ENCODE measurements at places on chromosomes 3 and 15.

GRCh38 chr3:126413693-126414080, 19.0 kb downstream of the CFAP100 start:
- no peak for DNase-seq

DNA sequence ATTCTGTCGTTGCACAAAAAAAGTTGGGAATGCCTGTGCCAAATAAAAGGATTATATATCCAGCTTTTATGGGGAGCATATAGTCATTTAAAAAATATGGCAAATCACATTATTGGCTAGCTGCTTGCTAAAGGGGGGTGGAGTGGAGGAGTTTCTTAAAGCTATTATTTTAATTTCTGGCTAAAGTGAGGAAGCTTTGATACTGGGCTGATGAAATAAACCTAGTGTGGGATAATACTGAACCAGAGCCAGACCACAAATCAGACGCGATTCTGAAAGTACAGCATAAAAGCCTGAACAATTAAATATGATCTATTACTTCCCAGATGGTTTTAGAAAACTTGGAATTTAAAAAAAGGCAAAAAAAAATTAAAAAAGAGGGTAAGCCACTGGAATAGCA, 14.4 kb downstream of the POLR2M start:
- no peak for DNase-seq

DNA sequence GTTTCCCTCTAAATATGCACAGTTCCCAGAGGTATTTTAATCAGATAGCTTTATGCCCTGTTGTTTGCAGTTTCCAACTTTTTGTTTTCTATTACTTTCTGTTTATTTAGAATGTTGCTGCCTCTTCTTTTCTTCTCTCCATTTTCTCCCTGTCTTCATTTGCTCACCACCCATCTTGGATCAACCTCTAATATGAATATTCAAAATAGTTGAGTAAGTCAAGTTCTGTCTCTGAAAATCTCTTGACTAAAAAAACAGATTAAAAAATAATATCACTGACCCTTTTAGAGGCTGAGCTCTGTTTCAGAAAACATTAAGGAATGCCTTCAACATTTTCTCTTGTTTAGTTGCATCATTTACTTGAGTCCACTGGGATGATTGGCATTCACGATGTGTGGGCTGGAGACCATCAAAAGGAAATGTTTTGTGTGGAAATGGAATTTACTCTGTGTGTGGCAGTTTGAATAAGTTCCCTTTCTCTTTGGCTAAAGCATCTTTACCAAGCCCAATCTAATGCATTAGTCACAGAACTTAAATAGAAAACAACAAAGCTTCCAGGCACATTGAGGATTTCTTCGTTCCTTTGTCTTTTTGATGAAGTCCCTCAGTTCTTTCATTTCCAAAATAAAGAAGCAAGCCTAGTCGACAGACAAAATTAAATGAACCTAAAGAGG, 633.9 kb upstream of the TGFBR2 start:
- DNase-seq: no peak

DNA sequence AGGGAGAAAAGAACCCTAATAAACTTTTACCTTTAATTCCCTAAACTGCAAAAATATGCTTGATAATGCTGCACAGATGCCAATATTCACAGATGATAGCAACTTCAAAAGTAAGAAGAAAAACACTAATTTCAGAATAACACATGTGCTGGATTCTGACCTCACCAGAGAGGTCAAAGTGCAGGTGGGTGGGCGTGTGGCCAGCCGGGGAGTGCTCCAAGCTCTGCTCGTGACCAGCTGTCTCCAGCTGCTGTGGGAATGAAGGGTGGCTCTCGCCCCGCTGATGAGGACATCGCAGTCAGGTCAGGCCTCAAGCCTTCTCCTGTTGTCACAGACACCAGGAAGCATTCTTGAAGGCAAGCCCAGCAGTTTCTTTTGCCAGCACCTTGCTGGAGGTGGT, 57.1 kb downstream of the ADAMTS17 start:
- DNase-seq: no peak

- peak; percentile 59 for DNase-seq
Observed at GRCh38 chr15:99076555-99077308, 28.1 kb upstream of the SYNM start.

GRCh38 chr3:115502128-115502527, 121.2 kb upstream of the GAP43 start:
- DNase-seq: no peak

DNA sequence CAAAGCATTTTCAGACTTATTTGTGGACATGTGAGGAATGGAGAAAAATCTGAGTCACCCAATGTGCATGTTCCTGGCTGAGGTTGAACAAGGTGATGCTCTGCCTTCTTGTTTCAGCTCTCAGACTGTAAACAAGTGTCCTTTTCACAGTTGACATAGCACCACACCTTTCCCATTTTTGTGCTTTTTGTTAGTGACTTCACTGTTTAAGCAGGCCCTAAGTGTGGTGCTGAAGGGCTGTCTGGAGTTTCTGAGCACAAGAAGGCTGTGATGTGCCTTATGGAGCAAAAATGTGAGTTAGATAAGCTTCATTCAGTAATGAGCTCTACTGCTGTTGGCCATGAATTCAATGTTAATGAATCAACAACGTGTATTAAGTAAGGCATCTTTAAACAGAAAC, 20.4 kb downstream of the ABI3BP start:
- DNase-seq: no peak

DNA sequence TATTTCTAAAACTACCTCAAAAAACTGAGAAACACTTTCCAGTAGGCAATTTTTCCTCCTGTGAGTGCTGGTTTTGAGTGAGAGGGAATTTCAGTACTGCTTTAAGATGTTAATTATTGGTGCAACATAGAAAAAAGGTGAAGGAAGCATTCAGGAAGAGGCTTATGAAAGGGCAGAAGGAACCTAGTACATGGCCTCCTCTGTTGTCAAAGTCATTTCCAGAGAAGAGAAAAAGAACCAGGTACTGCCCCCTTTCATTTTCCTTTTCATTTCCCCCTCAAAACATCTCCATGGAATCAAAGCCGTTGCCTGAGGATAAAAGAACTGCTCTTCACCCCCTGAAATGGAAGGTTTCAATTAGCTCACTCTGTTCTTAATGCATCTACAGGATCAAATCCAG, 19.8 kb downstream of the RARRES1 start:
- DNase-seq: no peak

GRCh38 chr3:51928438-51928837, 13.3 kb downstream of the RRP9 start:
- DNase-seq: no peak

- no peak for DNase-seq
Observed at GRCh38 chr15:27339138-27339537, 368.2 kb downstream of the GABRG3 start.

DNA sequence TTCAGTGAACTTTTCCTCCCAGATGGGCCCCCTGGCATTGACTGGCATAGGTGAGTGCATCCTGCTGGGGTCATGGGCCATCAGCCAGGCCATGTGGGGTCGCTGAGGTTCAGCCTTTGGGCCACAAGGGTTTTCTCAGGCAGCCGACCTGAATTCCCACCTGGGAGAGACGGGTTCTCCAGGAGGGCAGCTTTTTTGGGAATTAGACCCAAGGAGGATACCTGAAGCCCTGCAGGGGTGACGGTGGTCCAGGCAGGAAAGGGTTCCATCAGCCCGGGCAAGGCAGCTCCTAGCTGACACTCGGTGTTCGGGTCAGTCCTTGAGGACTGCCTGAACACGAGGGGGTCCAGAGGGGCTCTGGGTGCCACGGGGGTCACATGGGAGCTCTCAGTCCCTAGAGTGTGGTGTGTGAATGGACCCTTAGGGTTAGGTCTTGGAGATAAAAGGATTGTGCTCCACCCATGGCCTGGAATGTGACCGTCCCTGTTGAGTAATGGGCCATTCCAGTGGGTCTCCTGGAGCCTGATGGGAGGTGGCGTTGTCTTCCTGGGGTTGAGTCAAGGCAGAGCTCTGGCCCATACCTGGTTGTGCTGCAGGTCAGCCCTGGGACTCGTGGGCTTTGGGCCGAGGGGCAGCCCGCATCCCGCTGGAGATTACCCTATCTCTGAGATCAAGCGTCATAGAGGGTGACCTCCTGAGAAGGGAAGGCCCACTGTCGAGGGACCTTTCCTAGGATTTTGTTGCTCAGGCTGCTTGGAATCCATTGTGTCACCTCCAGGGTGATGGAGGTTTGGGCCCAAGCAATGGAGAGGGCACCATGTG, 192.8 kb downstream of the UBE3A start:
- DNase-seq: no peak

DNA sequence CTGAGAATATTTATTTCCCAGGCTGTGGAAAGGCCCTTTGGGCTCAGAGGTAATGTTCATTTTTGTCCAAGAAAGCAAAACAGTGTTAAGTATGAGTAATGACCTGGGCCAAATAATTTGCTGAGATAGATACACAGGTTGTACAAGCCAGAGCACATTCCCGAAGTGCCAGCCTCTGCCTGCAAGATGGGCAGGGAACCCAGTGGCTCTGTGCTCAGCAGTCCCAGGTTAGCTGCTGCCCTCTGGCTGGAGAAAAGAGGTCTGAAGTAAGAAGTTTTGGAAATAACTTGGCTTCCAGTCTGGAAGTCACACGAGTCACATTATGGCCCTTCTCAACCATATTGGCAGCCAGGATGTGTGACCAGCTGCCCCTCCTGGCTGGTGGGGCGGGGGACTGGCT, 20.2 kb downstream of the MYZAP start:
- no peak for DNase-seq

DNA sequence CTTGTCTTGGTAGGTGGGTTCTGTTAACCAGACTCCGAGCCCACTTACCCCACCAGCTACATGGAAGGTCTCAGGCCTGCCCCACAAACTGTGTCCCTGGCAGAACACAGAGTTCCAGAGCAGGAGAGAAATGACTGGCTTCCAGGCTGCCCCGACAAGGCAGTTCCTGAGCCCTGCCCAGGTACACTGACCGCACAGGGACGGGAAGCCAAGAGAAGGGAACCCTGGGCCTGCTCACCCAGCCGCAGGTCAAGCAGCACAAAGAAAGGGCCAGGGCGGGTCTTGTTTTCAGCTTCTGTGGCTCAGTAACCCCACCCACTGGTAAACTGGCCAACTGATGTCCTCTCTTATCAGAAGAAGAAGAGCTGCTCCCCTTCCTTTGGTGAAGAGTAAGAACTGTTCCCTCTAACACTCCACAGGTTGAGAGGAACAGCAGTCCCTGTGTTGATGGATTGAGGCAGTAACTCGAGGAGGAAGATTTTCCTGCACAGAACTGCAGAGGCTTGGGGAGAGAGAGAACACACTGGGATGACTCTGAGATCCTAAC, 68.4 kb downstream of the CRTC3 start:
- DNase-seq: no peak

DNA sequence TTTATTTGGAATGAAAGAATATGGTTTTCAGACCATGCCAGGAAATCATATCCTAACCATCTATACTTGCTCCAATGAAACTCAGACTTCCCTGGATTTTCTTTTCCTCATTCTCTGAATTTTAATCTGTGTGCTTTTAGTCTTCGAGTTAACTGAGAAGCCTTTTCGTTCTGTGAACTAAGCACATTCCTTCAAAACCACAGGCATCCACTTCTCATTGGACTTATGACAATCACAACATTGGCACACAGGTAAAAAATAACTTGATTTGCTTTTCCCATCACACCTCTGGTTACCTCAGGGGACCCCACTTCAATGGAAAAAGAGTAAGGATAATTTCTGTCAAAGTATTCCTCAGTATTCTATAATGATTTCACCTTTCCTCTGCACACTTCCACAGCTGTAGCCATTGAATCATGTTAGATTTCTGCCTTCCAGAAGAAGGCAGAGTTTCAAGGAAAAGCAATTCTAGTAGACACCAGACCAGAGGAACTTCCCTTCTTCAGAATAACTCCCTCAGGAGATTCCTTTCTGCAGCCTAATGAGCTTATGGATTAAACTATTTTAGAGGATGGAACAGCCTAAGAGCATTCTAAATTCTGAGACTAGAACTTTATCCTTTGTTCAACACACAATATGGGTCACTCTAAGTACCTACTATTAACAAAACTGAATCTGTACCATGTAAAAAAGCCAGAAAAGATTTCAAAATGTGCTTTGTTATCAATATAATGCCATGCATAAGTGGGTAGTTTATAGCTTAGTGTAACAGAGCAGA, 15.9 kb downstream of the COMMD2 start:
- DNase-seq: no peak

DNA sequence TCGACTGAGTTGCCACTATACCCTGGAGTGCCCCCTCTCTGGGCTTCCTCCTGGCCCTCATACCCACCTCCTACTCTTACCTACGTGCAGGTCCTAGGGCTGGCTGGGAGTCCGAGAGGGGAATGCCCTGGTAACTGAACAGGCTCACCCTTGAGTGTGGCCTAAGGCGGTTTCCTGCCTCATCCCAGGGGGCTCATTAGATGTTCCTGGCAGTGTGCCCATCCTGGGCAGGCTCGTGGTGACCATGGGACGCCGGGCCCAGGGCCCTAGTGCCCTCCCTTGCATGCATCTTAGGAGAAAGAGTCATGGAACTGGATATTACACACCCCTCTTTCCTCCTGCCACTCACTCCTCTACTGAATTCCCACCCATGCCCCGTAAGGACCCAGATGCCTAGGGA, 2.8 kb downstream of the SEMA4B start:
- no peak for DNase-seq

DNA sequence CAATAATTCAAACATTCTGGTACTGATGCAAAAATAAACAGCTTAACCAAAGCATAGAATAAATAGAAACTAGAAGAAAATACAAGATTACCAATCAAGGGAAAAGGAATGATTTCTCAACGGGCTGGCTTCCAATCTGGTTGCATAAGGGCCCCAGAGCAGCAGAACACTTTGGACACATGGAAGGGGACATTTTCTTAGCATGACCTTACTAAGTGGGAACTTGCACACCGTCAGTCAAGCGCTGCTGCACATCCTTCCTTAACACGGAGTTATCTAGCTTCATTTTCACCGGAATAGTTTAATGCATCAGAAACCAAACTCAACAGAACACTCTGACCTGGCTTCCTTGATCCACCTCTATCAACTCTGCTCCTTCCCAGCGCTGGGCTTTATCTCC, 388.5 kb downstream of the VPS13C start:
- DNase-seq: no peak

- DNase-seq: no peak
Observed at GRCh38 chr3:187186801-187187421, 10.4 kb upstream of the RTP1 start.

GRCh38 chr15:85034276-85034675, 52.6 kb downstream of the PDE8A start:
- DNase-seq: no peak

DNA sequence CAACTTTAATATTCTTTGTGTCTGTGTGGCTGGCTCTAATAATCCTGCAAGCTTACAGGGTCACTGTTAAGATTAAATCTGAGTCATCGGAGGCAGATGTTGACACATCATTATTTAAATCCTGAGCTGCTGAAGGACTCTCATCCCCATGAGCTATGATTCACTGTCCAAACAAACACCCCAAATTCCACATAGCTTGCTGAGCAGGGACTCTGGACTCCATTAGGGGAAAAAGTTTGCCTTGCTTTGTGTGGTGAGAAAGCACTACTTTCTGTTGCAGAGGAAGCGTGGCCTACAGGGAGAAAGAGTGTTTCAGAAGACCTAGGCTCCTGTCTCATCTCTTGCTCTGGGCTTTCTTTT, 213.7 kb downstream of the PDCD6IP start:
- no peak for DNase-seq

DNA sequence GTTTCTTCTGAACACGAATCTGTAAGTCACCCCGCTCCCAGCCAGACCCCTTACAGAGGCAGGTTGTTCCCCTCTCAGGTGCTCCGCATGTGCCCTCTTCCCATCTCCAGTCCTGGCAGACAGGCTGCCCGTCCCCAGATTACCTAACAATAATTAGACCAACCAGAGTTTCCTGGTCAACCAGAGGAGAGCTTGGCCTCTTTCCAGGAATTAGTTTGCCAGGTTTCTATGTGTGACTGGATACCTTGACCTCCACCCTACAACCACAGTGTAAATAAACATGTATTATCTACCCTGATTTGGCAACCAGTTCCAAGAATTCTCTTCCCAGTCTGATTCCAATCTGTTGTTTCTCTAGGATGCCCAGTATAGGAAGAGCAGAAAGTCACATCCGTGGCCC, 178.0 kb upstream of the UMPS start:
- DNase-seq: no peak

Measured in CD4-positive, alpha-beta T cell treated with Interleukin-6 at 100 ng/mL for 8 hours (primary cell).